ENCODE measurements at places on chromosomes 11 and 22.

DNA sequence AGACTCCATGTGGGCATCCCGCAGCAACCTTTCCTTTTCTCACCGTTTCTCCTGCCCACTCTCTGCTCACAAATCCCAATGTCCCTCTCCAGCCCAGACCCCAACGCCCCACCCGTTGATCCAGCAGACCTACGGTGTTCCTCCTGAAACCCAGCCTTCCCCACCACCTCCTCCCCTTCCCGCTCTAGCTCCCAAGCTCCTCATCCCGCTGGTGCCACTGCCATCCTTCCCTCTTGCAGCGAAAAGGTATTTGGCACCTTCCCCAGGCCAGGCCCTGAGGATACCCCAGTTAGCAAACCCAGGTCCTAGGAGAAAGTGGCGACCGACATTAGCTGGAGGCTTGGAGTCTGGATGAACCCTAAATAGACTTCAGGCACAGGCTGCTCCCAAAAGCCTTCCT lies 84.0 kb upstream of the RTL6 start:
- DNase-seq = no peak

- no peak for DNase-seq
Observed at GRCh38 chr11:128726458-128727139, 32.7 kb downstream of the FLI1 start.

- no peak for DNase-seq
Observed at GRCh38 chr11:28739489-28740280, 631.5 kb downstream of the METTL15 start.

GRCh38 chr22:44449683-44450425 lies 48.2 kb downstream of the RTL6 start:
- DNase-seq = no peak

DNA sequence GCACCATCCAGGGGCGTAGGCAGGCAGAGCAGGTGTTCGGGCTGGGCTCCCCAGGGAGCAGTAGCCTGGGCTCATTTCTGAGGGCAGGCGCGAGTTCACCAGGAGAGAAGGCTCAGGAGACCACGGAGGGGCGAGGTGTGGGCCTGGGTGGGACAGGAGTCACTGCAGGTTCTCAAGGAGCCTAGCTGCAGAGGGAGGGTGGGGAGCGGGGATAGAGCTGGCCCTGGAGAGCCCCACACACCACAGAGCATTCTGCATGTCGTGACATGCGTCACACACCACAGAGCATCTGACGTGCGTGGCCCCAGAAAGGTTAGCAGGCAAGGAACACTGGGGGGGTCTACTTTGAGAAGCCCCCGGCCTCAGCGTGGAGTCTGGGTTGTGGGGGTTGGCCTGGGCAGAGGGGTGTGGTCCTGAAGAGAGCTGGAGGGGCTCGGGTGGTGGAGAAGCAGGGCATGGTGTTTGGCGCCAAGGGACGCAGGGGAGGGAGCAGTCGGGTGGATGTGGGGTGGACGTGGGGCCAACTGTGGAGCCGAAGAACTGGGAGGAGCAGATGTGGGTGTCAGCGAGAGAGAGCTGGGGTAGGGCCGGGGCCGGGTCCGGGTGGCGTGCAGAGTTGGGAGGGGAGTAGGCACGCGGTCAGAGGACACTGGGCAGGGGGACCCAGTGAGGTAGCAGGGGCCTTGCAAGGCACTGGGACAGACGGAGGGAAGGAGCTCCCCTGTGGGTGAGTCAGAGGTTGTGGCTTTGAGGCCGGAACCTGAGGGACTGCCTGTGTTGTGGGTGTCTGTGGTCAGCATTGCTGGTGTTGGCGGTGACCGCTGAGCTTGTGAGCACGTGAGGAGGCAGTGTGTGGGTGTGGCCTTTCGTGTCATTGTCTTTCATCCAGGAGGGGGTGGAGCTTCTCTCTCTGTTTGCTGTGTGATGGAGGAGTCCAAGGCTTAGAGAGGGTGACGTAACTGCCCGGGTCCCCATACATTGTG lies 25.5 kb downstream of the CTTN start:
- DNase-seq = peak; percentile 23

GRCh38 chr11:76085270-76085669 lies 121.0 kb downstream of the WNT11 start:
- no peak for DNase-seq

GRCh38 chr11:2737866-2738265 lies 38.1 kb upstream of the KCNQ1OT1 start:
- DNase-seq = no peak

- no peak for DNase-seq
Observed at GRCh38 chr22:25546751-25547150, 17.7 kb upstream of the GRK3 start.

- DNase-seq = no peak
Observed at GRCh38 chr11:36016263-36016662, 72.4 kb downstream of the LDLRAD3 start.

DNA sequence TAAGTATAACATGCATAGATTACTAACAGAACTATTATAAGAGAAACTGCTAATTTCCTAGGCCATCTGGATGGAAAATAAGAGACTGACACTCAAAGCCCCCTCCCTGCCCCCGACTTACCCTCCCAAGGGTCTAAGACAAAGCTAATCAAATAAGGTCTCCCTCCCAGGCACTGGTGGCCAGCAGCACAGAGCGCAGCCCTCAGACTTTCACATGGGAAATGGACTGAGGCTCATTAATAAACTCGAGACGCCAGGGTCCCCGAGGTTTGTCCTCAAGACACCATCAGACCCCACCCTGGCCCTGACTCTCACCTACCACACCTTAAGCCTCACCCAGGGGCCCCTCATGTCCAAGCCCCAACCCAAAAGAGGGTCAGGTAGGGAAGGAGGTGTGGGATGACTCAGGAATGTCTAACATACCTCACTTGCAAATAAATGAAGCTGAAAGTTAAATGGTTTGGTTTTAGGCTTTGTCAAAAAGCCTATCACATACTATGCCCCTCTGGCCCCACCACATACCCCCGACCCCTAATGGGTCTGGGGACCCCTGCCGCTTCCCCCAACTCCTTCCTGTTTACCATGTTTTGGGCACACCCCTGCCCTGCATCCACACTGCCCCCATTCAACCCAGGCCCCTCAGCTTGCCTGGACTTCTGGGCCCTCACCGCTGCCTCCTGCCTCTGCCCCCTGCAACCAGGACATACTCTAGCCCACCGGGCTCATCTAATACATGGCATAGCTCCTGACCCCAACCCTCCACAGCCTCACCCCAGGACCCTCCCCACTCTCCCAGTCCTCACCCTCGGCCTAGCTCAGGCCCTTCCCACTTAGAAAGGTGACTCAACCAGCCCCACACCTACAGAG lies 11.4 kb downstream of the ARAP1 start:
- no peak for DNase-seq
